Natural killer cell (primary cell): ENCODE measurements at places on chromosomes 7 and 10.

DNA sequence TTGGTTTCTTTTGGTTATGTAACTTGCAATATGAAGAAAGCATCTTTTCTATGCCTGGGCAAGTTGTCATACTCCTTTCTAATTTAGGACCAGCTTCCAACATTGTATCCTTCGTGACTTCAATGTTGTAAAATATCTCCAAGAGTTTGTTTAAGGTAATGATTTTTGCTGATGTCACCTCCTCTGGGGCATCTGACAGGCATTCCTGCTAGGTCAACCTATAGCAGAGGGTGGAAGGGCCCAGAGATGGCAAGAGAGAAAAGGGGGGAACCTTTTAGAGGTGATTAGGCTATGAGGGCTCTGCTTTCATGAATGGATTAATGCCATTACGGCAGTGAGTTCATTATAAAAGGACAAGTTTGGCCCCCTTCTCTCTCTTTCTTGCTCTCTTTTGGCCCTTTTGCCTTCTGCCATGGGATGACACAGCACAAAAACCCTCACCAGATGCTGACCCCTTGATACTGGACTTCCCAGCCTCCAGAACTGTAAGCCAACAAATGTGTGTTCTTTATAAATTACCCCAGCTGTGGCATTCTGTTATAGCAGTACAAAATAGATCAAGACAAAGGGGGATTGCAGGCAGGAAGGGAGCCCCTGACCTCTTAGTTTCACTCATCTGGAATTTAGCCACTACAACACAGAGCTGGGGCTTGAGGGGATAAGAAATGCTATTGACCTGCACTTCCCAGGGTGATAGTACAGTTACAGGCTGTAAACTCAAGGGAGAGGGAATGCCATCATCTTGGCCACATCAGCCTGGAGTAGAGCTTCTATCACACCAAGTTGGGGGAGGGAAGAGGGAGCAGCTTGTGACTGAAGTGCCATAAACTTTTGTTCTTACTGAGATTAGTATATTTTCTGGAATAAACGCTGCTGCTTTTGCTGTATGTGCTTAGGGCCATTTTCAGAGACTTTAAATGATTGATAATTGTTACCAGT lies 195.9 kb downstream of the CFTR start:
- H3K36me3 ChIP-seq: no peaks in the 10 kb centered on the region
- no peak overlapping the region for H3K27ac ChIP-seq
- H3K4me1 ChIP-seq: no peaks in the 10 kb centered on the region
- no peak for DNase-seq

DNA sequence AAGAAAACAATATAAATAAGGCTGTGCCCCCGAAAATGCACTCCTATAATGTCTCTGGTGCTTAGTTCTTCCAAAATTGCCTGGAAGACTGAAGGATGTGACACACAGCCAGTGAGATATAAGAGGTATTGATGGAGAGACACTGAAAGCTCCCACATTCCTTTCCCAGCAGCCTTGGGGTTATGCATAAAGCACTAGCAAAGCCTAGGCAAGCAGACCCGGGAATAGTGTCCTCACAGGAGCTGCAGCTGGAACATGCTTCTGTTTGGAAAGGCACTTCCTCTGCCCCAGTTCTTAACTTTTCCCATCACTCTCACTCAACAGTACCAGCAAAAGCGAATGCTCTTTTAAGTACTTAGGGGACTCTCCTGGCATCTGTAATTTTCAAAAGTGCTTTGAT lies 178.0 kb downstream of the AMPH start:
- no peak overlapping the region for H3K4me3 ChIP-seq
- H3K4me1 ChIP-seq: no peaks in the 10 kb centered on the region
- DNase-seq: no peak

- H3K27ac ChIP-seq: no peak overlapping the region
- H3K27me3 ChIP-seq: no peaks in the 10 kb centered on the region
- no peak for DNase-seq
- peaks cover 9% of the 10 kb centered on the region for H3K36me3 ChIP-seq
- H3K4me1 ChIP-seq: no peaks in the 10 kb centered on the region
These were observed 10.6 kb downstream of the SLC25A16 start for GRCh38 chr10:68516766-68517165.

GRCh38 chr7:127047521-127047920 lies 205.2 kb downstream of the GRM8 start:
- DNase-seq: no peak
- no peak overlapping the region for H3K27ac ChIP-seq
- no peaks in the 10 kb centered on the region for H3K4me1 ChIP-seq
- H3K27me3 ChIP-seq: no peaks in the 10 kb centered on the region

- no peak overlapping the region for H3K4me3 ChIP-seq
- no peaks in the 10 kb centered on the region for H3K4me1 ChIP-seq
- no peaks in the 10 kb centered on the region for H3K36me3 ChIP-seq
- no peaks in the 10 kb centered on the region for H3K27me3 ChIP-seq
- H3K27ac ChIP-seq: no peak overlapping the region
- no peak for DNase-seq
These were observed 14.1 kb upstream of the TRPV6 start for GRCh38 chr7:142899661-142900060.

DNA sequence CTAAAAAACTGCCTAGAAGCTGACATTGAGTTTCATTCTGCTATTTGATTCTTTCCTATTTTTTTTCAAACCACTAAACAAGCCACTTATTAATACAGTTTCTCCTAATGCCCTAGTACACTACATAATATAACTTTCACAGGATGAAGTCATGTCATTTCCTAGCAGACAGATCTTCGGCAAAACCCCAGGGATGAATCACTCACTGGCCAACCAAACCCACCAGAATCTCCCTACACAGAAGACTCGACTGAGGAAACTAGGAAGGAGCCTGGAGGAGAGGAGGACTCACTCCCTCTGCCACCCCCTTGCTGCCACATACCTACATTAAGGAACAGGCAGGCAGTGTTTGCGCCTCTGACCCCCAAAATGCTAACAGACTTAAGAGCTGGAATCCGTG lies 33.4 kb downstream of the XPNPEP1 start:
- no peak for DNase-seq
- H3K4me1 ChIP-seq: peaks cover 19% of the 10 kb centered on the region
- H3K4me3 ChIP-seq: no peak overlapping the region
- H3K27ac ChIP-seq: no peak overlapping the region

DNA sequence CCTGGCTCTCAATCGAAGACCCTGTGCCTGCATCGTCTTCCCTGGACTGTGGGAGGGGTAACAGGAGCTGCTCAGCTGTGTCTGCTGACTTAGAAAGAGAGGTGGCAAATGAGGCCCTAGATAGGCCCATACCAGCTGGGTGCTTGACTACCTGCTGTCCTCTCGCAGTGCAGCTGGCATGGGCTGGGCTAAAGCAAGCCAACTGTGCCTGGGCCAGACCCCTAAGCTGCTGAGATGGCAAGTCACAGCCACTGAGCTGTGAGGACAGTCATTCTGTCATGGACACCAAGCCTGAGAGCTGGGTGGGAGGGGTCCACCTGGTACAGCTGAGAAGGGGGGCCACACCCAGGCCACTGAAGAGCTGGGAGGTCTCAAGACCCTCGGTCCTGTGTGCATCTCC lies 45.8 kb upstream of the AQP1 start:
- no peaks in the 10 kb centered on the region for H3K36me3 ChIP-seq
- no peaks in the 10 kb centered on the region for H3K4me1 ChIP-seq
- DNase-seq: no peak
- no peak overlapping the region for H3K4me3 ChIP-seq

DNA sequence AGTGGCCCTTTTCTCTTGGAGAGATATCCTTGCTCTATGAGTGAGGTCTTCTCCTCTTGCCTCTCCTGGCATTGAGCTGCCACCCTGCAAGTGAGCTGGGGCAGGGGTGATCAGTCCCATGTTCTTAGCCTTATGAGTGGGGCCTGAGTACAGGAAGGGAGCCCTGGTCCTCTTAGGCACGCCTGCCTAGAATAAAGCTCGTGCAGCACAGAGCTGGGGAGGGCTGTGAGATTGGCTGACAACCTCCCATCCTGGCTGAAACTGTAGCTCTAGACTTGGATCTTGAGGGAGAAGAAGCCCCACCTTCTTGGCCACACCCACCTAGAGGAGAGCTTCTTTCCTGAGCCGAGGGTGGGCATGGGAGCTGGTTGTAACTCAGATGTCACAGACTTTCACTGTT lies 305.0 kb upstream of the ZNF32 start:
- no peak overlapping the region for H3K27ac ChIP-seq
- DNase-seq: no peak
- no peaks in the 10 kb centered on the region for H3K4me1 ChIP-seq
- no peak overlapping the region for H3K4me3 ChIP-seq

- no peak overlapping the region for H3K4me3 ChIP-seq
- no peaks in the 10 kb centered on the region for H3K27me3 ChIP-seq
- DNase-seq: no peak
- no peaks in the 10 kb centered on the region for H3K36me3 ChIP-seq
- no peak overlapping the region for H3K27ac ChIP-seq
These were observed 123.9 kb downstream of the DOCK4 start for GRCh38 chr7:112082306-112082705.

GRCh38 chr7:111212857-111213523 lies 122.1 kb downstream of the LRRN3 start:
- no peaks in the 10 kb centered on the region for H3K4me1 ChIP-seq
- no peaks in the 10 kb centered on the region for H3K27me3 ChIP-seq
- no peak overlapping the region for H3K27ac ChIP-seq

DNA sequence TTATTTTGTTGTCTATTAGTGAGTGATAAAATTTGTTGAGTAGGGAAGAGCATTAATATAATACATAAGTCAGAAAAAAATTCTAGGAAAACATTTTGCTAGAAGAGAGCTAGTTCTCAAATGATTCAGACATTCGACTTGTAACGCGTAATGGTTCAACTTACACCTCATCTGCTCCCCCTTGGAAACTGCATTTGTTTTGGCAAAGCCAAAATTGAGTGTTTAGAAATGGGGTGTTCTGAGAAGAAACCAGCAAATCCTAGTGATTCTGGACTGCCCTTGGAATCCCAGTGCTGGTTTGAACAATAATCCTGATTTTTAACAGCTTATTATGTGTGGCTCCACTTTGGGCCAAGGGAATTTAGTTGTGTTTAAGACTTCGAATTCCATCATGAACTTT lies 475.7 kb downstream of the SUGCT start:
- H3K4me1 ChIP-seq: no peaks in the 10 kb centered on the region
- H3K36me3 ChIP-seq: no peaks in the 10 kb centered on the region
- H3K27me3 ChIP-seq: no peaks in the 10 kb centered on the region
- H3K4me3 ChIP-seq: no peak overlapping the region
- DNase-seq: no peak

DNA sequence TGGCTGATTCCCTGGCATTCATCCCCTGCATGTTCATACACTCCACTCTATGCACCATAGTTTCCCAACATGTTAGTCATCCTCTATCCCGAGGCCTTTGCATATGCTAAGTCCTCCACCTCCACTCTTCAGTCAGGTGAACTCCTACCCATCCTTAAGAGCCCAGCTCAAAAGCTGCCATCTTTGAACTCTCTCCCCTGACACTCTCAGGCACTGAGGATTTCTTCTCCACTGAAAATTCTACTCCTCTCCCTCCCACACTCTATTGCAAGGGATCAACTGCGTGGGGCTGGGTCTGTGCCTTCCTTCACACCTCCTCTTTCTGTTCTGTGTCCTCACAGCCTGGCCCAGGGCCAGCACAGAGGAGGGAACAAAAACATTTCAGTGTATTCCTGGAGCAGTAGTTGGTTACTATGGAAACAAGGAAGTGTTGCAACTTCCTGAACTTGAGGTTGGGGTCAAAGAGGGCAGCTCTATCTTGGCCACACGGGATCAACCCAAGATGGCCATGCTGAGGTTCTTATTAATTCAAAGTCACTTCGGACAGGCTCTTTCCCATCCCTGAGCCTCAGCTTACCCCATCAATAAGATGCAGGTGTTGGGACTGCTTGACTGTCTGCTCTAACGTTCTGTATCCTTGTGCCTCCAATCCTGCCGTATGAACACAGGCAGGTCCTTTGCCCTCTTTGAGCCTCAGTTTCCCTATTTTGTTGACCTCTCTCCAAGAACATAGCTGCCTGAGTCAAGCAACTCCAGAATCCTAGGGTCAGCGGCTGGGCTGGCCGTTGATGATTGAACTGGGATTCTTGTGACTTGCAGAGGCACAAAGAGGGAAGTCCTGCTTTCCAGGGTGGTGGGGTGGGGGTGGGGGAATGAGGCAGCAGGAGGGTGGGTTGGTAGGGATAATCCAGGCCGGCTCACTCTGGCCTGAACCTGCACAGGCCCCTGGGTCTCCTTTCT lies 15.5 kb downstream of the ZMIZ1 start:
- H3K4me3 ChIP-seq: no peak overlapping the region
- peak overlapping the region; percentile 32 for H3K27ac ChIP-seq
- H3K4me1 ChIP-seq: peaks cover 70% of the 10 kb centered on the region
- no peaks in the 10 kb centered on the region for H3K36me3 ChIP-seq
- no peaks in the 10 kb centered on the region for H3K27me3 ChIP-seq

GRCh38 chr7:80823057-80823456 lies 95.8 kb downstream of the SEMA3C start:
- H3K27ac ChIP-seq: no peak overlapping the region
- DNase-seq: no peak
- no peaks in the 10 kb centered on the region for H3K27me3 ChIP-seq

DNA sequence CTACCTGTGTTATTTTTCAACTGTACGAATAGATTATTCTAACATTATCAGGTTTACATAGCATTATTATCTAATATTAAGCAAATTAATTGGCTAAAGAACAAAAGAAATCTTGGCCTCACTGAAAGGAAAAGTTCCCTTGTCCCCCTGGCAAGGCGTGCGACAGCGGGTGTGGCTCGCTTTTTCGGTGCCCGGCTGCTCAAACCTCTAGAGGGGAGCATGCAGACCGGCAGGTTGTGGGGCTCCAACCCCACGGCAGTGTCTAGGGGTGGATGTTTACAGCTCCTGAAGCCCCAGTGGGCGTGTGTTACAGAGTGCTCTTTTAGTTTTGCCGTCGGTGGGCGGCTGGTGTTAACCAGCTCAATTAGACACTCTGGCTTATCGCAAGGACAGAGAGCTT lies 456.4 kb downstream of the TNS3 start:
- H3K4me1 ChIP-seq: no peaks in the 10 kb centered on the region
- H3K4me3 ChIP-seq: no peak overlapping the region
- H3K27ac ChIP-seq: no peak overlapping the region
- DNase-seq: no peak
- H3K36me3 ChIP-seq: no peaks in the 10 kb centered on the region

- H3K36me3 ChIP-seq: peaks cover 30% of the 10 kb centered on the region
- H3K27ac ChIP-seq: no peak overlapping the region
- no peaks in the 10 kb centered on the region for H3K4me1 ChIP-seq
- DNase-seq: no peak
- no peaks in the 10 kb centered on the region for H3K27me3 ChIP-seq
These were observed 52.2 kb downstream of the SNX10 start for GRCh38 chr7:26343837-26344236.

DNA sequence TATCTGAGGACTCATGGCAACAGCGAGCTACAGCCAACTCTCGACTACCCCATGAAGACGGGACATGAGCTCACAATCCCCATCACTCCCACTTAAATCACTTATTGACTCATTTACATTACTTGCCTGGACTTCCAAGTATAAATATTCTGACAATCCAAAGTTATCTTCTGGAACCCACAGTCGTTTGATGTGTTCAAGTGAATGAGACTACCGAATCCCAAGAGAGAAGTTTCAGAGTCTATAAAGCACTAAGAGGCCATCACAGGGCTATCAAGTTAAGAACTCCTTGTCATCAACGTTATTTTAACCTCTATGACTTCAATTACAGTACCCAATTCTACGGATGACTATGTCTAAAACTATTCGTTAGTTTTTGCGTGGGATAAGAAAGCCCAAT lies 11.5 kb upstream of the ANAPC16 start:
- DNase-seq: no peak
- H3K4me3 ChIP-seq: no peak overlapping the region
- H3K4me1 ChIP-seq: no peaks in the 10 kb centered on the region
- H3K27ac ChIP-seq: no peak overlapping the region
- H3K36me3 ChIP-seq: peaks cover 40% of the 10 kb centered on the region

- H3K36me3 ChIP-seq: no peaks in the 10 kb centered on the region
- H3K27ac ChIP-seq: no peak overlapping the region
- H3K4me3 ChIP-seq: no peak overlapping the region
These were observed 14.6 kb upstream of the DRGX start for GRCh38 chr10:49410365-49411074.
